ENCODE measurements at places on chromosomes 16 and 17.

DNA sequence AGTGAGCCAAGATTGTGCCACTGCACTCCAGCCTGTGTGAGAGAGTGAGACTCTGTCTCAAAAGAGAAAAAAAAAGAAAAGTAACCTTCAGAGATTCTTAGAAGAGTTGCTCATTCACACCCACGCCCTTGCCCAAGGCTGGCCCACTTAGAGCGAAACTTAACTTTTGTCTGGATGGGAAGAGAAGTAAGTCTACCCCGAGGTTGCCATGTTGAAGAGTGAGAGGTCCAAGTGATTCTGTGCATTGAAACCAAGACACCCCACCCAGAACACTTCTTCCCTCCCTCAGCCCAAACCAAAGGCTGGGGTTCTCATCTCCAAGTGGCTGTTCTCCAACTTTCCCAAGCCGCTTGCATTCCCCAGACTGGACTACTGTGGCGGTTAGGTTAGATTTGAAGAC lies 2.4 kb upstream of the CISD3 start:
- no peak for DNase-seq

DNA sequence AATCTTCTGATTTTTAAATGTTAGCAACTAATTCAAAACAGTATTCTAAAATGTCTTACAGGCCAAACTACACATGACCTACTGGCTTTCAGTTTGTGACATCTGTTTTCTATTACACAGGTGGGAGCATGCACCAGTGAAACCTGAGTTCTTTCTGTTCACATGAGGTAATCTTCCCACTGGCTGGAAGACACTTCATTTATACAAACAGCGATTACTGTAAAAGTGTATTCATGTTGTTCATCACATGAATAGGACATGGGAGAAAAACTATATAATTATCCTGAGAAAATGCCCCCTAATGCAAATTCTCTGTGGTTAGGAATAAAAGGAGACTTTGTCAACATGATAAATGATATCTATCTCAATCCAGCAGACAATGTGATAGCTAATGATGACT lies 11.1 kb upstream of the PIK3R5 start:
- no peak for DNase-seq

DNA sequence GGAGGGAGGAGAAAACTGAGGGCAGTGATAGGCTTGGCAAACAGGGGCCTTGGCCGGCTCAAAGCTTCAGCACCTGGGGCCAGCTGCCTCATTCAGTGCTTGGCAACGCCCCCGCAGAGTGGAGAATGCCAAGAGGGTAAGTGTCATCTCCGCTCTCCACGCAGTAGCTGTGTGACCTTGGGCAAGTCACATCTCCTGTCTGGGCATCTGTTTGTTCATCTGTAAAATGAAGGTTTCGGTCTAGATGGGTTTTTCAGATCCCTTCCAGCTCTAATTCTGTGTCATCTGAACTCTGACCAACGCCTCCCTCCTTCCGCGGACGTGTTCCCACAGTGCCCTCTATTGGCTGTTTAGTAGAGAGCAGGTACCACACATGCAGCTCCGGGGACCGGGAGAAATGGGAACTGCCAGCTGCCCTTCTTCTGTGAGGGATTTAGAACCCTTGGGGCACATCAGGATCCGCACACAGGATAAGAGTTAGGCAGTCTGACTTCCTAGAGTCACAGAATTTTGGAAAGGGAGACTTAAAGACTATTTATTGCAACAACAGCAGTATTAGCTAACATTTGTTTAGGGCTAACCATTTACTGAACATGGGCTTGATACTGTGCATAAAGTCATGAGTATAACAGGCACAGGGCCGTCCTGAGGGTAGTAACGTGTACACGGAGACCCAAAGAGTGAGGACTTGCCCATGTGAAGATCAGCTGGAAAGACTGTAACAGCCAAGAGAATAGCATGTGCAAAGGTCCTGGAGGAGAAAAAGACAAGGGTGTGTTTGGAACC lies 26.8 kb downstream of the GP2 start:
- DNase-seq: no peak

DNA sequence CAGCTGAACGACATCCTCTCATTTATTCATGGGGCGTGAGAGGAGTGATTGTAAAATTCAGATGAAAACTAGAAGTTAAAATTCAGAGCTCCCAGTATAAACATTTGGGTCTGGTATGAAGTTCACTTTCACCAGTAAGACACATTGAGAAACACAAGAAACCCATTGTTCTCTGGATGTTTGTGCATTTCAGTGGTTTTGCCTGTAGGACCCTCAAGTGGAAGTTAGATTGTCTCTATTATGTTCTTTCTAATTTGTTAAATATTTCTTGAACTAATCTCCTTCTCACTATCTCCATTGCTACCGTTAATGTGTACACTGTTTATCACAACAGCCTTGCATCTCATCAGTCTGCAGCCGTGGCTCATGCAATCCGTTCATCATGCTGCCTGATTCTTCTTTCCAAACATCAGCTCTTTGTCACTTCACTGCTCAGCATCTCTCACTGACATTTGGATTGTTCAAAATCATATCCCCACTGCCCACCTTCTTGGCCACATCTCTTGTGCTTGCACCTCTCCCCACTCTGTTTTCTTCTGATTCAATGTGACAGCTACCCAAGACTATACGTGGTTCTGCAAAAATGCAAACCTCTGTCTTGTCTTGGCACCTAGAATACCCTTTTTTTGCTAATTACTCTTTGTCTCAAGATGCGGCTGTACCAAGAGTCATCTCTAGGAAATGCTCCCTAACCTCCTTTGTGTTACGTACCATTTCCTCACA lies 49.5 kb downstream of the HLF start:
- DNase-seq: no peak

DNA sequence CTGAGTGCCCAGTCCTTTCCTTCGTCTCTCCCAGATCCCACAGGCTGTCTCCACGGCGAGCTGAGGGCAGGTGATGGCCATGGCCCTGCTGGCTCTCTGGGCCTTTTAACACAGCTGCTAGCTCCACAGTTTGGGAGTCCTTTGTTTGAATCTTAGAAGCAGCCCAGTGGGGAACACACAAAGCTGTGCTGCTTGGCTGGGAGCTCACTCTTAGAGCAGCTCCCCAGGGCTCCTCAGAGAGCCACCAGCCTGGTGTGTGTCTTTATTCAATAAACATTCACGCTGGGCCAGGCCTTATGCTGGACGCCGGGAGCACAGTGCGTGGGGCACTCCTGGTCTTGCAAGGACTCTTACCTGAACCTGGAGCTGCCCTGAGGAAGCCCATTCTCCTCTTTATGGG lies 29.7 kb downstream of the WNT3 start:
- no peak for DNase-seq

DNA sequence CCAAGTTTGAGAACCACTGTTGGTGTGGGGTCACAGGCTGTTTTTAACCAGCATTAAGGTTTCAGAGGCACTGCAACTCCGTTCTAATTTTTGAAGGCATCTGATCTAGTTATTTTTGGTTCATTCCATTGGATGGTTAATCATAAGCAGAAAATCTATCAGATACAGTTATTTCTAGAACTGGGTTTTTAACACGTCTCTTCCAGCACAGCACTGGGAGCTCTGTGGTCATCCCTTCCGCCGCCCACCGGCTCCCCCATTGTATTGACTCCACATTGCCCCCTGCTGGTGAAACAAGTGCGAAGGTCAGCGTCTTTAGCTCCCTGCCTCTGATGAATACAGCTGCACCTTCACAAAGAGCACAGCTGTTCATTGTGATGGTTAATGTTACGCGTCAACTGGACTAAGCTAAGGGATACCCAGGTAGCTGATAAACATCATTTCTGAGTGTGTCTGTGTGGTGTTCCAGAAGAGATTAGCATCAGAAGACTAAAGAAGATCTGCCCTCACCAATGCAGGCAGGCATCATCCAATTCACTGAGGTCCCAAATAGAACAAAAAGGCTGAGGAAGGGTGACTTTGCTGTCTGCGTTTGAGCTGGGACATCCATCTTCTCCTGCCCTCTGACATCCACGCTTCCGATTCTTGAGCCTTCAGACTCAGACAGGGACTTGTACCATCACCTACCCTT lies 8.5 kb downstream of the CCL18 start:
- DNase-seq: no peak

- no peak for DNase-seq
These were observed 19.8 kb downstream of the GSE1 start for GRCh38 chr16:85632709-85633437.

GRCh38 chr16:50765861-50766260 lies 24.0 kb downstream of the CYLD start:
- no peak for DNase-seq

- no peak for DNase-seq
These were observed 413.4 kb downstream of the SOX9 start for GRCh38 chr17:72534265-72534664.

DNA sequence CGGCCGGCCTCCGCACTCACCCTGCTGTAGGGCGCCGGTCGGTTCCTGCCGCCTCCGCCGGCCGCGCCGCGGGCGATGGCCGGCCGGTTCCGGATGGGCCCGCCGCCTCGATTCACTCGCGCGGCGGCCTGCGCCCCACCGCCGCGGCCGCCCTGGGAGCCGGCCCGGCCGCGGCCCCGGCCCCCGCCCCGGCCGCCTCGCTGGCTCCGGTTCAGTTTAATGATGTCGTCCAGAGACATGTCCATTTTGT lies 158 bp downstream of the ALYREF start:
- DNase-seq: no peak

DNA sequence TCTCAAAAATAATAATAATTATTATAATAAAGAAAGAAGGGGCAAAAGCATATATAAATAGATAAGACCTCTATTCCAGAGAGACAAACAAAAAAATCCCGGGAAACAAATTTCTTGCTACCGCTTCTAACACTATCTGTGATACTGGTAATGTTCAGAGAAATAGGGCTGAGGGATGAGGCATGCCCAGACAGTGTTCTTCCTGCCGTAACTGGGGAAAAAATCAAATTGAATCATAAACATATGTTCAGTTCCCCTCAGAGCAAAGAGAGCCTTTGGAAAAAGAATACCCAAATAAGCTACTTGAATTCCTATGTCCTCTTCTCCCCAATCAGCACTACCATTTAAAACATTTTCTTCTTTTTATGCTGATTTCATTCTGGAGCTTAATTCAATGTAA lies 688.0 kb downstream of the KCNJ2 start:
- DNase-seq: no peak

GRCh38 chr17:74541176-74542111 lies 4.5 kb downstream of the CD300C start:
- no peak for DNase-seq

GRCh38 chr17:7707446-7707845 lies 2.4 kb downstream of the EFNB3 start:
- DNase-seq: no peak

GRCh38 chr16:53707671-53708070 lies 3.7 kb downstream of the FTO start:
- no peak for DNase-seq

- no peak for DNase-seq
These were observed 8.0 kb downstream of the C16orf46 start for GRCh38 chr16:81069063-81069462.

- DNase-seq: no peak
These were observed 16.0 kb upstream of the CMTM4 start for GRCh38 chr16:66712512-66712911.

DNA sequence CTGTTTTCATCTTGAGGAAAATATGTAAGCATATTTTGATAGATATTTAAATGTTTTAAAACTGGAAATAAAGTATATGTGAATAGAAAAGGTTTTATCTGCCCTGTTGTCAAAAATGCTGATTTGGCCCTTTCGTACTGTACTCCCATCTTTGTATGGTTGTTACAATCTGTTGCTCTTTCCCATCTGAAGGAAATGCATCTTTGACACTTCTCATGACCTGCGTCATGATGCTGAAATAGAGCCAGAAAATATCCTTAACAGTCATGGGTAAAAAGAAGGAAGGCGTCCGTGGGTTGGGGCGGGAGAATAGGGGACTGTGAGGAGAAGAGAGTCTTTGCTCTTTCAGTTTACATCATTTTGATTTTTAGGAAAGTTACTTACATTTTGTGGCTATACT lies 327.7 kb downstream of the BCAS3 start:
- no peak for DNase-seq
